RKO (cell line): ENCODE measurements at places on chromosomes 6 and 20.

DNA sequence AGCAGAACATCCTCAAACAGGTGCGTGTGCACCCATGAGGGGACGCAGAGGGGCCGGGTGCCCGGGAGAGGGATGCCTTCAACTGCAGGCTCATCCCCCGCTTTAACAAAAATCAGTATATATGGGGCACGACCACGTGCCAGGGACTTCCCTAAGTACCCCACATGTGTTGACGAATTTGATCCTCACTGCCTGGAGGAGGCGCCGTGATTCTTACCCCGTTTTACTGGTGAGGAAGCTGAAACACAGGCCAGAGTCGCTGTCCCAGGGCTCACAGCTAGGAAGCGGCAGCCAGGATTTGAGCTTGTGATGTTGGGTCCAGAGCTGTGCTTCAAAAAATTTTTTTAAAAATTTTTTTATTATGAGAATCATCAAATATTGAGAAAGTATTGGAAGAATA, 44.8 kb downstream of the ITPR3 start:
- no peak for DNase-seq

DNA sequence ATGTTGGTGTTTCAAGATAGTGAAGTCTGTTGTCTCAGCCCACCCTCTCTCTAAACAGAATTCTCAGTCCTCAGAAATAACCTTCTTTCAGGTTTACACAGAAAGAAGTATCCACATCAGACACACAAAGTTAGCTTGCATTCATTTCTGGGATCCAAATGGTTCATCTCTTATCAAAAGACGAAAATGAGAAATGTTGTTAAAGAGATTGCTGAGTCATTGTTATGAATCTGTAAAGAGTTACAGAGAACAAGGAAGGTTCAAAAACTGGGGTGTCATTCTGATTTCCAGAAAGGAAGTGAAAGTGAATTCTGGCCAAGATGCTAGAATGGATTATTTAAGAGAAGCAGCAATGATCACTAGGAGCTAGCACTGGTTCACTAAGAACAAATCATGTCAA, 90.5 kb upstream of the ATXN1 start:
- DNase-seq, result no peak

DNA sequence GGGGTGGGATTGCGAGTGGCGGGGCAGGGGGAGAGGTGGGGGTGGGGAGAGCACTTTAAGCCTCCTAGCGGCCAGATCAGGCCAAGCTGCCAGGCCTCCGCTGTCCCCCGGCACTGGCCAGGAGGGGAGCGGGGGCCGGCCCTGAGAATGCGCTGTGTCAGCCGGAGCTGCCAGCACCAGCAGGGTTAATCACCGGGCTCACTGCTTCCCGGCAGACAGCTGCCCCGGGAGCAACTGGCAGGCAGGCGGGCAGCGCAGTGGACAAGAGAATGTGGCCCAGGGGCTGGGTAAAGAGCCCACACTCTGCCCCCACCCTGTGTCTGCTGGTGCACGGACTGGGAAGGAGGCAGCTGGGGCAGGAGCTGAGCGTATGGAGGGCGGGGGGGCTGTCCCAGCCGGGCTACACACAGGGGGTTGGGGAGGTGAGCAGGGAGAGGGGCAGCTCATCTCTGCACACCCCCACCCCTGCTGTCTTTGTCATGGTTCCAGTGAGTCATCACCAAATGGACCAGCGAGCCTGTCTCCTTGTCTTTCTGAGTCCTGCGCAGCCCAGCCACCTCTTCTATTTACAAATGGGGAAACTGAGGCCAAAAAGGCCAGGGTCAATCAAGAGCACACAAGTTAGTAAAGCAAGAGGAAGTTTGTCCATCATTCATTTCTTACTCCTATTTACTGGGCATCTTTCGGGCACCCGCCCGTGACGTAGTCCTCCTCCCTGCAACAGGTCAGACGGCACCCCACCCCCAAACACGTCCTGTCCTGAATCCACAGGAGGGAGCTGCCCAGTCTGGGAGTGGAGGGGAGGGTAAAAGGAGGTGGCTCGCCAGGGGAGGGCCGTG, 2.1 kb upstream of the LAMA5 start:
- peak; percentile 91 for DNase-seq

- no peak for DNase-seq
Observed at GRCh38 chr20:57008217-57008616, 258.2 kb downstream of the BMP7 start.

GRCh38 chr6:3766214-3766613, 14.7 kb upstream of the PXDC1 start:
- no peak for DNase-seq

GRCh38 chr6:98847779-98848538, 13.6 kb downstream of the POU3F2 start:
- no peak for DNase-seq

DNA sequence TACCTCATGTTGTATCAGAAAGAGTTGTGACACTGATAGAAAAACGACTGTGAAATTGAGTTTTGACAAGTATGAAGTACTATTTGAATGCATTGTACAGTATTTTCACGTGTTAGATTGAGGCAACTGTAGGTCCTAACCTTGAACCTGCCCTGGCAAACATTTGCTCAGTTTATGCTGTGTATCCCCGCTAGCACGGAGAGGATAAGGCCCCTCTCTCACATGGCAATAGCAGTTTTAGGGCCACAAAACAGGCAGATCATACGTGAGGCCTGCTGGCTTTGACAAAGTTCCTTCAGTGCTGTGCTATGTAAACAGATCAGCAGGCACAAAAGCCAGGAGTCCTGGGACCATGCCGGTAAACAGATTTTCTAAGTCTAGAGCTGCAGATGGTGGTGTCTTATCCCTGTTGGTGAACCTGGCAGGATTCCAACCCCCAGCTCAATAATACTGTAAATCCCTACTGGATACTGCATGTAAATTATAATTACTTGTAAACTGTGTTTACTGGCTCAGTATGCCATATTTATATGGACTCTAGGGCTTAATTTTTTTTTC, 23.8 kb upstream of the FAM217A start:
- DNase-seq, result no peak

GRCh38 chr6:17673543-17674254, 33.0 kb downstream of the NUP153 start:
- DNase-seq, result no peak

DNA sequence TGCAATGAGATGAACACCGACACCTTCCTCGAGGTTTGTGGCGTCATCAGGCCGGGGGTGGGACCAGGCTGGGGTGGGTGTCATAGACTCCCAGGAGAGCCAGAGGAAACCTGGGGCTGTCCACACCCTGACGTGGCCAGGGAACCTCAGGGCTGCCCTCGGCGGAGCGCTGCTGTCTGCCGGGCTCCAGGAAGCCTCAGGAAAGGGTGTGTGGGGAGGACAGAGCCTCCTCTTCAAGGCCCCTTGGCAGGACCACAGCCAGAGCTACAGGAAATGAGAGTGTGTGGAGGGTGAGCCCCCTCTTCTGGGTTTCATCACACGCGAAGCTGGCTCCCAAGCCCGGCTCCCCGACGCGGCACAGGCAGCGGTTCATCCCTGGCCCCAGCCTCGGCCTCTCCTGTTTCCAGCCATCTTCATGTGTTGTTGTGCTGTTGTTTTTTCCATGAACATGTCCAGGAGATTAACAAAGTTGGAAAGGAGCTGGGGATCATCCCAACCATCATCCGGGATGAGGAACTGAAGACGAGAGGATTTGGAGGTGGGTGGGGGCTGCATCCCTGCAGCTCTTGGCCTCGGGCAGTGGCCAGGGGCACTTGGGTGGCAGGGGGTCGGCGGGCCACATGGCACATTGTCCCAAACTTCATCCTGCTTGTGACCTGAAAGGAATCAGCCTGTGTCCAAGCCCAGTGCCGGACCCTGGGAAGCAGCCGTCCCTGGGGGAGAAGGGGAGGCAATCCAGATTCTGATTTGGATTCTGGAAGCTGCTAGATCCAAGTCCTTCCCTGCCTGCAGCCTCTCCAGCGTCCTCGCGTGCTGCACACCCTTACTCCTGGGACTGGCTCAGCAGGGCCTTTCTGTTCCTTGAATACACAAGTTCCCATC, 6.4 kb downstream of the NPEPL1 start:
- DNase-seq, result no peak

GRCh38 chr6:151690303-151690702, 117.2 kb upstream of the ESR1 start:
- DNase-seq, result no peak

DNA sequence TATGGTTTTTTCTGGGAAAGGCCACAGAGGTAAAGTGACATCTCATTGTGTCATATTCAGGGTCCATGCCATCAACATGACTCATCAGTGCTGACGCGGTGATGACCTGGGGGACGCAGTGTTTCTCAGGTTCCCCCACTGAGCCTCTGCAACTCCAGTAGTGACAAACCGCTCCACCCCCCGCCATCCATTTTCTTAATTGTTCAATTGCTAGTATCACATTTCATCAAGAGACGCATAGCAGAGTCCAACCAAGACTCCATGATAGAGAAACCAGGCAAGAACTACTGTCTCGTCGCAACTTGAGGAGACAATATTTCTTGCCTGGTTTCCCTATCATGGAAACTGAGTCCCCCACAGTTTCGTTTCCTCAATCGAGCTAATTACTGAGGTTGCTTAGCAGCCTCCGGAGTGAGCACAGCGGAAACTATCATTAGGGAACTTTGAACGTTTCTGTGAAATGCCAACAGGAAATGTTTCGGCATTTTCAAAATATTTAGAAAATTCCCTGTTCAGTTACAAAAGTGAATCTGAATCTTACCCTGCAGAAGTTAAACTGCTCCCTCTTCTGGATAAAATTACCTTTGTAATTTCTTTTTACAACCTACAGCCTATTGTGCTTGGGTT, 12.2 kb upstream of the SERPINB1 start:
- peak; percentile 95 for DNase-seq

DNA sequence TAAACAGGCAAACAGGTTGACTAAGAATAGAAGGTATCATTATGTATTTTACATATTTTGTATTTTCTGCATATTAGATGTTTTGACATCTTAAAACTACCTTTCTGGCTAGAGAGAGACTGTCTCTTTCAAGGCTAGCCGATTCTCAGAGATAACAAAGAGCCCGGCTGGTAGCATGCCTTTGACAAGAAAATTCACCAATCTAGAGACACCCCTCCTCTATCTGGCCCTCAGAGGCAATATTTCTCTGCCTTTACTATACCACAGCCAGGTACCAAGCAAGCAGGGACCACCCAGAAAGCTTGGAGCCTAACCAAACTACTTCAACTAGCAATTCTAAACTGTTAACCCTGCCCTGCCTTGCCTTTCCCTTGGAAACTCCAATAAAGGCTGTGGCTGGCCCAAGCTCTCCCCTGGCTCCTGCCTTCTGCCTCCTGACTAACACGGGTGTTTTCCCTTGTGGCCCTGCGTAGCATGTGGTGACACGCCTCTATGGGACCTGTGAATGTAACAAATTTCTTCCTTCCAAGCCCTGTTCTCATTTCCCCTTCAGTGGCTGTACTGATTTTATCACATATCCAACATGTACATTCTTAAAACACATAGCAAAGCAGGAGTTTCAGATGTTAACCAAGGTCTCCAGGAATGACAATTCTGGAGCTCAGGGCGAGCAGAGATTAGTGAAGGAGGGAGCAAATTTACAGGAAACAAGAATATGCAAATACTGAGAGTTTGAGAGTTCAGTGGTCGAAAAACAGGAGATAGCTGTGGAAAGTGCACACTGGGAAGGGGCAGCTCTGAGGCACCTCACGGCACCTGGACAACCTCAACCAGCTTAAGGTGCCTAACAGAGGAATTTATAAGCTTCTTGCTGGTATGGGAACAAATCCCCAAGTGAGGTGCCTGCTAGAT, 120.8 kb downstream of the BACH2 start:
- DNase-seq, result no peak

DNA sequence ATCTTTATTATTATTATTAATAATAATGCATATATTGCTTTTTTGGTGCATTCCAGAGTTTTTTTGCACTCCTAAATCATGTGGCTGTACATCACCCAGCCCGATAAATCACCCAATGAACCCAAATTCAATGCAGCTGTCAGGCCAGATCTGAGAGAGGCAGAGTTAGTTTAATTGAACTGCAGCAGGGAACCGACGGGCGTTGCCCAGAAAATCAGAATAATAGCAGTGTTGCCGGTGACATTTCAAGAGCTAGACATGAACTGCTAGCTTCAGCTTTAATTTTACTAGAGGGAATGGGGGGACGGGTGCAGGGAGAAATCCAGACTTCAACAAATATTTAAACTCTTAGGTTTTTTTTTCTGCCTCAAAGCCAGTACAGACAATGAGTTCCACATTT, 135.0 kb downstream of the CLIC5 start:
- no peak for DNase-seq

DNA sequence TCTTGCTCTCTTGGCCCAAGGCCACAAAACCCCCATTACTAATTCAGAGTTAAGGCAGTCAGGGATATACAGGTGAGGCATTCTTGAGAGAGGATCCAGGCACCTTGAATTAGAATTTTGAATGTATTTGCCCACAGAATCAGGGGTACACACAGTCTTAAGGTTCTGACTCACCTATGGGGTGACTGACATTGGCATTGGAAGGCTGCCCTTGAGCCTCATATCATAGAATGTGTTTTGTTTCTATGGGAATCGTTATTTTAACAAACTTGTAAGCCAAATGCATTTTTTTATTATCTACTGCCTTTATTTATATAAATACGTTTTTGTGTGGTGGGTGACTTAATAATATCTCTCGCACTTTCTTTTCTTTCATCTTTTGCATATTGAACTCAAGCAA, 218.6 kb upstream of the CITED2 start:
- no peak for DNase-seq

- DNase-seq, result no peak
Observed at GRCh38 chr6:2054516-2055067, 190.8 kb downstream of the GMDS start.
